ENCODE measurements at places on chromosomes 7 and 10.

- DNase-seq: no peak
Measured at GRCh38 chr10:422675-423074, 266.8 kb downstream of the DIP2C start.

- DNase-seq: no peak
Measured at GRCh38 chr10:60305380-60305892, 84.2 kb downstream of the ANK3 start.

- DNase-seq: no peak
Measured at GRCh38 chr7:756928-757560, 30.0 kb upstream of the PRKAR1B start.

DNA sequence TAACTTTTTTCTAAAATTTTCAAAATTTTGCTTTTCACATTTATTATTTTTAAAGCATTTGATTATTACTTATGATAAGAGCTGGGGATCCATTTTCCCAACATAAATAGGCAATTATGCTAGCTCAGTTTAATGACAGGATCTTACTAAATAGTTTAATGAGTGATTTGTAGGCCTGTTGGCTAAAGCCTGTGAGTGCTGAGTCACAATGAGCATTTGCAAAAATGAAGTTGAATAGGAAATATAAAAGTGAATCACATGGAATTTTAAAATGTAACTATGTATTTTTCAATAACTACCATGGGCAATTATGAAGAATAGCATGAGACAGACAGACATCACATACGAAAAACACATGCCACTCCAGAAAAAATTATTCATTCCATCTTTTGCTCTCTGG, 45.1 kb upstream of the ZPBP start:
- no peak for DNase-seq

DNA sequence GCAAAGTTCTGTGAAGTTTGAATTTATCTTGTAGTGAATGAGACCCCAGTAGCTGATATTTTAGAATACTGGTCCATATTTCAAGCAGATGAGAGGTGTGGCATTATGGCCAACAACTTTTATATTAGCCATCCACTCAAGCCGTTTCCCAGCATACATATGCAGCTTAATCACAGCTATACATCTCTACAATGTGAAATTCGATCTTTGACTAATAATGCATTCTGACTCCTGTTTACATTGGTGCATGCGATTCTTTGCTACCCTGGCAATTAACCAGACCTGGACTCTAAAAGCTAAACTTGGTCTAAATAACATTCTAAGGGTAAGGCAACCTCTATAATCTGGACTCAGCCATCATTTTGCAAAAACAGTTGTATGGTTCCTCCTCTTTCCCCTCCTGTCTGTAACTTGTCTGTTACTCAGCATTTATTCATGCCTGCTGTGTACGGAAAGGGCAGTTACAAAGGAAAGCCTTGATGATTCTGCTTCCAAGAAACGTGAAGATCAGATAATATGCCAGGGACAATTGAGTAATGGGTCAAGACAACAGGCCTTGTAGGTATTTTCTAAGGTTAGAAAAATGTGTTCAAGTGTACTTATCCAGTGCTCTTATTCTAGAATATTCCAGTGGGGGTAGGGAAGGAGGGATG, 50.6 kb downstream of the PNLIPRP2 start:
- DNase-seq: no peak

- no peak for DNase-seq
Measured at GRCh38 chr7:40733114-40733513, 598.3 kb downstream of the SUGCT start.

DNA sequence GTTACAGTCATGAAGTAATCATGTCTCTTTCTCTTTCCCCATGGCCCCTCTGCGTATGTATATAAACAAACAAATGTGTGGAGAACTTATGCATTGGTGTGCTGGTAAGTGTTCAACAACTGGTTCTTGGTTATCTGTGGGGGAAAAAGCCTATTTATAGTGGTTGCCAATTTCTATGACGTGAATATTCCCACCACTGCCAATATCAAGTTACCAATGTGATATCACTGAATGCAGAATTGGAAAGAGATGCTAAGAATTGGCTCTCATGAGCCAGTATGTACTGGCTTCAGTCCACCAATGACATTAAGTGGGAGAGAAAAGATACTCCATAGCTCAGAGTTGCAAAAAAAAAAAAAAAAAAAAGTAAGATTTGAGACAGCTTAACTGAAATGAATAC, 399.7 kb downstream of the REEP3 start:
- DNase-seq: no peak

GRCh38 chr7:28698840-28699239, 259.3 kb downstream of the TRIL start:
- DNase-seq: no peak

- no peak for DNase-seq
Measured at GRCh38 chr10:17910125-17910789, 41.5 kb upstream of the SLC39A12 start.

- no peak for DNase-seq
Measured at GRCh38 chr10:97573021-97573420, 442 bp downstream of the ANKRD2 start.

- DNase-seq: no peak
Measured at GRCh38 chr10:4448030-4448429, 378.0 kb upstream of the AKR1E2 start.

- no peak for DNase-seq
Measured at GRCh38 chr7:26603631-26604030, 260.8 kb downstream of the SKAP2 start.

DNA sequence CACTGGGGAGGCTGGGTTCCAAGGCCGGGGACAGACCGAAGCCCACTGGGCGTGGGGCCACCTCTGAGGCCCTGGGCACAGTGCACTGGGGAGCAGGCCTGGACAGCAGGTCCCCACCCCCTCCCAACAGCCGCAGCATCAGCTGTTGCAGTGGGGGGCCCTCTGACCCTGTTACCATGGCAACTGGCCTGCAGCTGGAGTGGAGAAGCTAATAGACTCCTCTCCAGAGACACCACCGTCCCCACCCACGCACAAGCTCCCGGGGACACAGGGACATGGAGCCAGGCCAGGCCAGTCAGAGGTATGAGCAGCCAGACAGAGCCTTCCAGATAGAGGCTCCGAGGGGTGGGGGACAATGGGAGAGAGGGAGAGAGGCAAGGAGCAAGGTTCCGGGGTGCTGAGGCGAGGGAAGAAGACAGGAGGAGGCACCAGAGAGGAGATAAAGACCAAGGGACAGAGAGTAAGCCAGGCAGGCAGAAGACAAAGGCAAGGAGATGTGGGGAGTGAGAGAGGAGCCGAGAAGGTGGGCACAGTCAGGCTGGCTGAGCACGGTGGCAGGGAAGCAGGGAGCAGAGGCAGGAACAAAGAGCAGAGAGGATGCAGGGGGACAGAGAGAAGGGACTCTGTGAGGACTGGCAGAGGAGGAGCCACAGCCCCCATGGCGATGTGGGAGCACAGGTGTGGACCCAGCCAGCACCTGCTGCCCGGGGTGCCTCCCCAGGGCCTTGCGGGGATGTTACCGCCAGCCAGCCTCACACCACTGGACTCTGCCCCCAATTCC, 6.7 kb downstream of the KCNH2 start:
- no peak for DNase-seq

DNA sequence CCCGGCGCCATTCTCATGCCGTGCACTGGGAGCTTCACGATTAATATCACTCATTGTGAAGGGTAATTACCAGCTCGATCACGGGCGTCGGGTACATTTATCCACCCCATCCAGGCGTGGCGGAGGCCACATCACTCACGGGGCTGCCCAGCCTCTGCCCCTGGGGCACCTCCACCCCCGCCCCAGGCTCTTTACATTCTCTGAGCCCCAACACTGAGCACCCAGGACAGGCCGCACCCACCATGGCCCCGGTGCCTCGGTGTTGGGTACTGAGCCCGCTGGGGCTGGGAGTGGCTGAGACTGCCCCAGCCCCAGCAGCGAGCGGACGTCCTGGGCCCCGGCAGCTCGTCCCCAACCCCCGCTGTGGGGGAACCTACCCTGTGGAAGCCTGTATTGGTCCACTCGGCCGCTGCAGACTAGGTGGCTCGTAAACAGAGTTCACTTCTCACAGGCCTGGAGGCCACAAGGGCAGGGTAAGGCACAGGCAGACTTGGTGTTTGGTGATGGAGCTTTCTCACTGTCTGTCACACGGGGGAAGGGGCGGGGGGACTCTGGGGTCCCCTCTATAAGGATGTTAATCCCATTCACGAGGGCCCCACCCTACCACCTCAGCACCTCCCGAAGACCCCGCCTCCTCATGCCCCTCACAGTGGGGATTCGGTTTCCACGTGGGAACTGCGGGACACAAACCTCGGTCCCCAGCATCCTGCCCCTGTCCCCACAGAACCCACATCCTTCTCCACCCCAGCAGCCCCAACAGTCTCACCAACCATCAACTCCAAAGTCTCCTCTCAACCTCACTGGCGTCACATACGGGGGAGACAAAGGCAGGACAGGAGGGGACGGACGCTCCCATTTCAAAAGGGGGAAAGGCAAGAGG, 184.1 kb downstream of the ELFN1 start:
- DNase-seq: no peak

DNA sequence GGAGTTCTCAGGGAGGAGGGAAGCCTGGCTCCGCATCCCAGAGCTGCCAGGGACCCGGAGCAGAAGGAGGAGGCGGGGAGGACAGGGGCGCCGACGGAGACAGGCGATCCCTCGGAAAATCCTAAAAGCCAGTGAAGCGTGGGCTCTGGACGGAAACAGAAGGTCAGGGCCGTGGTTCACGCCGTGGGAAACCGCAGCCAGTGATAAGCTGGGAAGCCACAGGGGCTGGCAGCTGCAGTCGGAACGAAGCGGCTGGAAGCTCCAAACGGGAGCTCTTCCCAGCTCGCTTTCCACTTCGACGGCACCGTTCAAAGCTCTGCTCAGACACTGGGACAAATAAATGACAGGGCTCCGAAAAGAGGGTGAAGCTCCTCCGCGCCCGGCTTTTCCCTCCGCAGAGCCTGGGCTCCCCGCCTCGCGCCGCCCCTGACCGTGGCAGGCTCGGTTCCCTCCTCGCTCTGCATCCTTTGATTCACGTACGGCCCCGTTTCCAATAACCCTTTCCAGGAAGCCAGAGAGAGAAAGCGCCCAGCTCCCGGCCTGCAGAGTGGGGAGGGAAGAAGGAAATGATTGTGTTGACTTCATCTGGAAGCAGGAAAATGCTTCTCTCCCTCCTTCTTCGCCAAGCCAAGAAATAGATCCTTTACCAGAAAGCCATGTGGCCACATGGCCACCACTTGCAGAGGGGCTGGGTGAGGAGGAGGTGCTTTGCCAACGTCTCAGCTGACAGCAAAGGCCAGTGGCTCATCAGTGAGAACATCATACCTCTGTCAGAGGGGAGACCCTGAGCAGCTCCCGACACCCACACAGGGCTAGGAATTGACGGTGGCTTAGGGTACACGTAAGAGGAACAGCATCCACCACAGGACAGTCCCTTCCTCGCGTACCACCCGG, 57.4 kb downstream of the ADRB1 start:
- no peak for DNase-seq

GRCh38 chr10:7551950-7552716, 114.6 kb downstream of the ITIH5 start:
- no peak for DNase-seq

GRCh38 chr7:46569133-46569465, 648.0 kb upstream of the IGFBP3 start:
- no peak for DNase-seq

DNA sequence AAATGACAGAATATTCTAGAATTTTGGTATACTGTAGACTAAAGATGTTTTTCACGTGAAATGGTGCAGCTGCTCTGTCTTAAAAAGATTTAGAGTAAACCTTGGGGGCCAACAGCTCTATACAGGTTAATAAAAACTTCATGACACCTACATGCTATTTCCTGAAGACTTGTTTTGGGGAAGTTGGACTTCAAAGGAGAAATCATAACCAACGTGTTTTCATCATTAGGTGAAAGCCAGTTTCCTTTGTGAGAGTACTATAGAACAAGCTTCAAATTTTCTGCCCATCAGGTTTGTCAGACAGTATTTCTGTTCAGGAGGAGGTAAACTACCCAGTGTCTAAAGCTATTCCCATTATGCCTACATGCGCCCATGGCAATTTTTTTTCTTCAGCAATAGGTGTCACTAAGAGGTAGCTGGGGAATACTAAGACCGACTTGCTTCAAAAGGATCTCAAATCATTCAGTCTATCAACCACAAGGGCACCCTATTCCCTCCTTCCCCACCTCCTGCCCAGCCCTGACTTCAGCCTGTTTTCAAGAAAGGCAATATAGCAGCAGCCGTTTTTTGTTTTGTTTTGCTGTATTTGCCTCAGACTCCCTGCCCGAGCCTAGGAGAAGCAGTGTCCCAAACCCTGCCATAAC, 237.3 kb upstream of the SP8 start:
- DNase-seq: no peak

DNA sequence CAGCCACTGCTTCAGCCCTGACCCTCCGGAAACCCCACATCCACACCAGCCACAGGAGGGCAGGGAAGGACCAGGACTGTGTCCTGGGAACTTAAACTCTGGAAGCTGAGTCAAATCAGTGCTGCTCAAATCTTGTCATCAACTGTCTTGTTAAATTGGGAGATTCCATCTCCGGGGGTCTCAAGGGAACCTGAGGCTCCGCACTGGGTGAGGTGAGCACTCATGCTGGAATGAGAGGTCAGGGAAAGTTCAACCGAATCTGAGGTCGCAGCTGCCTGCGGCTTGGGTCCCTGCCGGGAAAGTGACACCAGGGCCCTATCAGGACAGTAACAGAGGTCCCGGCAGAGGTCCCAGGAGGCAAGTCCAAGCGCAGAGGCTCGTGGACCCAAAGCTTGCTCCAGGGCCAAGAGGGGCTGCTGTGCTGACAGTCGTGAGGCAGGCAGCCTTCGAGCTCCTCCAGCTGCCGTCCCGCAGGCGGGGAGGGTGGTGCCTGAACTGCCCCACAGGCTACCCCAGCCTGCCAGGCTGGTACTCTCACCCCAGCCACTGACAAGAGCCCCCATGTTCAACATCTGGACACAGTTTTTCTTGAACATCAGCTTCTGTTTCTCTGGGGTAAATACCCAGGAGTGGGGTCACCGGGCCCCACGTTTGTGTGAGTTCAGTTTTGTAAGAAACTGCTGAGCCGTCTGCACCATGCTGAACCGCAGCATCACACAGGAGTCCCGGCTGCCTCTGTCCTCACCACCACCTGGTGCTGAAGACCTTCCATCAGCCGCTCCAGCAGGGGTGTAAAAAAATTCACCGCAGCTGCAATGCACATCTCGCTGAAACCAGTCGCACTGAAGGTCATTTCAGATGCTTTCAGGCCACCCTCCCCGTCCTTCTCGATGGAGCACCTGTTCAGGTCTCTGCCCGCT, 101.0 kb downstream of the DIP2C start:
- no peak for DNase-seq

DNA sequence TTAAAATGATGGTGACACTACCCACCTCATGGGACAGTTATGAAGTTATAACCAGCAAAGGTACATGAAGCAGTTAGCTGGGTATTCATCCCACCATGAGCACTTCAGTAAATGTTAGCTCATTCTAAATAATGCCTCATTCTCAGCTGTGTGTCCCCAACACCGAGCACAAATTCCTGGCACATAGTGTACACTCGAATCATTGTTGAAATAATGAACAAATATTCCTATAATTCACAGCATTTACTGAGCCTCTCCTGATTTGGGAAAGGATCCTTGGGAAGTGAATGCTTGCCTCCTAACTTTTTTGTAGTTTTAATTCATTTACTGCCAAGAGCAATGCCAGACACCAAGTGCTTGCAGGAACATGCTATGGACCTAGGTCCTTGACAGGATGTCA, 235.2 kb downstream of the DGKI start:
- DNase-seq: no peak

- DNase-seq: no peak
Measured at GRCh38 chr7:151999424-152000090, 25.9 kb upstream of the GALNT11 start.

Measured in activated CD8-positive, alpha-beta memory T cell treated with anti-CD3 and anti-CD28 coated beads for 24 hours (primary cell).